Cortex of kidney (tissue), 1 donor: ENCODE measurements at places on chromosomes 12 and 14.

DNA sequence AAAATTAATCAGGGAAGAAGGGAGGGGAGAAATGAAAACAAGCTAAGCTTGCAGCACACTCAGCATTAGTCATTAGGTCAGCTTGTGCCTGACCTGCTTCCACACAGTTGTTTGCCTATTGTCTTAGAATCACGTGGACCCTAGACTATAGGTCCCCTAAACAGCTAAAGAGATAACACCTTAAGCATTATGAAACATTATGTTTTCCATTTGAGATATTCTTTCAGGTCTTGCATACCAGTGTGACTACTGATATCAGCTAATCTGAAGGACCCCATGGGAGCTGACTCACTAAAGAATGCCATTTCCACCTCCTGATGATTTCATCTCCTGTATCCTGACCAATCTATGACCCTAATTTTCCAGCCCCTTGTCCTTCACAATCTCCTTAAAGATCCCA lies 154.1 kb upstream of the FUT8 start:
- no peak for DNase-seq

DNA sequence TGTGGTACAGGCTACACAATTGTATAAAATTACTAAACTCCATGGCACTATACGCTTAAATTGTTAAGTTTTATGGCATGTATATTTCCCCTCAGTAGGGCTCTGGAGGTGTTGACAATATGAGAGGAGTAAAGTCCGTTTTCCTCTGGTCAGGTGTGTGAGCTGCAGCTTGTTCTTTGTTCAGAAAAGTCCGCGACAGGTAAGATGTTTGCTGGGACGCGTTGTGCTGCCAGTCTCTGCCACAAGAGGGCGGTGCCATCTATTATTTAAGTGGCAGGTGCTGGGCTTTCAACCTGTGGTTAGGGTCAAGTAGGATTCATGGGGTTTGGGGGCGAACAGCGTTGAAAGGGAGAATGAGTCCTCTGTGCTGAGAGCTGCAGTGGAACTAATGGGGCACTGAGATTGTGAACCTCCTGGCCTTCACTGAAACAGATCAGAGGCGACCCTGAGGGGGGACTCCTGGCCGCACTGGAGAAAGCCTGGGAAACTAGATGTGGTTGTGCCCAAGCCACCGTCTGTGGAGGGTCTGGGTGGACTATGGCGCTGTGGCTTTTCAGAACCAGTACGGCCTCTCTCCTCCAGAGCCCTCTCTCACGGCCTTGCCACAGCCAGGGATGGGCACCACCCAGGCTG lies 179.0 kb downstream of the SLC15A4 start:
- no peak for DNase-seq

DNA sequence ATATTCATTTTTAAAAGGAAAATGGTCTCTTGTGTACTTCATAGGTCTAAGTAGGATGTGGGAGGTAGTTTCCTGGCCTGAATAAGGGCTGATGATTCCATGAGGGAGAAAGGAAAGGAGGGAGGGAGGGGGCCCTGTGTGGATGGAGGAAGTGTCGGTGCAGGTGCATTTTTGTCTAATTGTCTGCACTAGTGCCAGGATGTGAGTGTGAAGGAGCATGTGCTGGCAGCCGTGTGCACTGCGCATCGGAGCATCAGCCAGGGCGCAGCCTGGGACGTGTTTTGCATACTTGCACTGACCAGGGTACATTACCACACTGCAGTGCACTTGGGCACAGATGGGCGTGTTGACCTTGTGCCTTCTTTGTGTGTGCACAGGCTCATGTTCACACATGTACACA lies 29.2 kb downstream of the SMUG1 start:
- DNase-seq, result no peak

DNA sequence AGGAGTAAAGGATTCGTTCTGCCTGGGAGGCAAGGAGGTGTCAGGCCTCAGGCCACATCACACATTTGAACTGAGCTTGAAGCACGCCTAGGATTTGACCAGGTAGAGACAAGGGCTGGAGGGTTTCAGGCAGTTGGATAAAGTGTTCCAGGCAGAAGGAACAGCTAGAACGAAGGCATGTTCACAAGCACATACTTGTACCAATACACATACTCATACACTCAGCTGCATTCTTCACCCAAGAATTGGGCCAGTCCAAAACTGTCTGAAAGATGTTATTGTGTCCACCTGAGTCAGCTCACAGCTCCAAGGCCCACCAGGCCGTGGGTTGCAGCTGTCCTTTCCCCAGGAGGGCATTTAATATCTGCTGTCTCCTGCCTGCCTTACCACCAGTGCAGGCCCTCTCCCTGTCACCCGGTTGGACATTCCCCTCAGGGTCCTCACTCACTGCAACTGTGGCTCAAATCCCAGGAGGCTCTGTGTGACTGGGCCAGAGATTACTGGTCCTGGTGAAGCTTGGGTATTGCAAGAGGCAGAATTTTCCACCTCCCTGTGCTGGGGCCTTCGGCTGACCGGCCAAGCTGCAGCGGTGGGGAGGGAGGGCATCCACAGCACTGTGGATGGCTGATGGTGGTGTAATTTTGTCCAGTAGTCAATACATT lies 12.8 kb upstream of the AQP2 start:
- DNase-seq, result no peak

DNA sequence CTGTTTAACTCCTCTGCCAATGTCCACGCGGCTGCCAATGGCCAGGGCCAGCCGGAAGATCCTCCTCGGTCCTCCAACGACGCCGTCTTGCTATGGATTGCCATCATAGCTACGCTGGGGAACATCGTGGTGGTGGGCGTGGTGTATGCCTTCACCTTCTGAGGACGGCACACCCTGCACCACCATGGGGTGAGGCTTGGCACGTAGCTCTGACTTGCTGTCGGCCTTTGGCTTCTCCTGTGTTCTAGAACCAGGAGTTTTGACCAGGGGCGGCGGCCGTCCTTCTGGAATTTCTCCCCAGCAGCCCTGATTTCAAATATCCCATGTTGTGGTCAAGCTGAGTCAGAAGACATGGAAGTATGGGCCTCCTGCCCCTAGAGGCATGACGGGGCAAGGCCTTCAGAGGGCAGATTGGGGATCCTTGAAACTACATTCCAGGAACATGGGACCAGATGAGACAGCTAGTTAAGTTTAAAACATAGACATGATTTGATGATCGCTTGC lies 47.5 kb downstream of the C14orf132 start:
- no peak for DNase-seq

GRCh38 chr14:102209224-102209966 lies 69.7 kb downstream of the WDR20 start:
- DNase-seq, result no peak

DNA sequence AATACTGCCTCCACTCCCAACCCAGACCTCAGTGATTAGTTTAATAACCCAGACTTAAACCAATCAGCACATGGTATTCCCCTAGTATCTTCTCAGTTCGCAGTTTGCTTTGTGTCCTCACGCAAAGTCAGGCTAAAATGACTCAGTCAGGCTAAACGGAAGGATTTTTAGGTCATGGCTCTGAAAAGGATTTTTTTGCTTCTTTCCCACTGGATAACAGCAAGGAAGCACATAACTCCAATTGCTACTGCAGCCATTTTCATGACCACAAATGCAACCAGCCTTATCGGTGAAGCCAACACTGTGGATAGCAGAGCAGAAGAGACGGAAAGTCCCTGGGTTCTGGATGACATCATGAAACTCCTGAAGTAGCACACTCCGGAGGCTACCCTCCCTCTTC lies 67.7 kb downstream of the ZC3H14 start:
- no peak for DNase-seq

GRCh38 chr12:89824822-89825221 lies 116.2 kb upstream of the ATP2B1 start:
- no peak for DNase-seq

GRCh38 chr12:66640691-66641460 lies 38.0 kb downstream of the GRIP1 start:
- no peak for DNase-seq

DNA sequence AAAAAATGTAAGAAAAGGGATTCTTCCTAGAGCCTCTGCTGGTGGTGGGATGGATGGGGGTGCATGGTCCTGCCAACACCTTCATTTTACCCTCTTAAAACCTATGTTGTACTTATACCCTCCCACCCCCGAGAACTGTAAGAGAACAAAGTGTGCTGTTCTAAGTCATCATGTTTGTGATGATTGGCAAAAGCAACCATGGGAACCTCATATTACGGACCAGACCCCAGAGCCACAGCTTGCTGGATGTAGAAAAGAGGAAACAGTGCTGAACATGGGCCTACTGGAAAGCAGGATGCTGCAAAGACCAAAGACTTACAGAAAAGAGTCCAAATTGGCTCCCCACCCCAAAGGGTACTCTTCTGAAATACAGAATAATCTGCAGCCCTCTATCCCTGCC lies 311.2 kb downstream of the DUSP6 start:
- DNase-seq, result no peak

- DNase-seq, result no peak
Measured at GRCh38 chr12:123937707-123938591, 34.7 kb downstream of the CCDC92 start.

DNA sequence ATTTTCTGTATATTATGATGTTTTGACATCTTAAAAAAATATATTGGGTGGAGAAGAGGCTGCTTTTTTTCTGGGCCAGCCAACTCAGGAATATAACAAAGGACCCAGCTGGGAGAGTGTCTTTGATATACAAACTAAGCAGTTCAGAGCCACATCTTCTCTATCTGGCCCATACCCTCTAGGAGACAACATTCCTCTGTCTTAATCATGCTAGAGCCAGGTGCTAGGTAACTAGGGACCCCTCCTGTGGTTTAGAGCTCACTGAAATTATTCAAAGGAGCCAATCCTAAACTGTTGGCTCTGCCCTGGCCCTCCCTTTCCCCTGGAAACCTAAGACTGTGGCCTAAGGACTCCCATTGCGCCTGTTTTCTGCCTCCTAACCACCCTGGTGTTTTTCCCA lies 193.1 kb upstream of the DIO2 start:
- no peak for DNase-seq
